Brain microvascular endothelial cell (primary cell): ENCODE measurements at places on chromosomes 3 and 15.

- DNase-seq = no peak
Measured at GRCh38 chr15:88647351-88648105, 8.7 kb downstream of the ISG20 start.

GRCh38 chr3:27680517-27681246 is 41.4 kb downstream of the EOMES start:
- DNase-seq = peak; percentile 14

GRCh38 chr3:141000686-141001085 is 50.5 kb upstream of the SPSB4 start:
- no peak for DNase-seq

- no peak for DNase-seq
Measured at GRCh38 chr15:70265466-70265978, 167.8 kb upstream of the TLE3 start.

DNA sequence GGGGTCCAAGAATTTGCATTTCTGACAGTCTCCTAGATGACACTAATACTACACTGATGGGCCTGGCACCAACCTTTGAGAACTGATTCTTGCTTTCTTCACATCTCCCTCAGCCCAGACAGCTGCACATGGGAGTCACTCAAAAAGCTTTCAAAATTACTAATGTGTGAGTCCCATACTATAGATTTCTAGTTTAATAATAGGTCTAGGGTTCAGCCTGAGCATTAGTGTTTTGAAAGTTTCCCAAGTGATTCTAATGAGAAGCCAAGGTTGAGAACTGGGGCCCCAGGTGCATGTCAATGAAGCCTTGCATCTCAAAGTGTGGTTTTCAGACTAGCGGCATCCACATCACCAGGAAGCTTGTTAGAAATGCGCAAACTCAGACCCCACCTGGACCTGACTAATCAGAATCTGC is 159.9 kb upstream of the CMC1 start:
- DNase-seq = no peak

- DNase-seq = peak; percentile 79
Measured at GRCh38 chr3:122533931-122534334, 19.2 kb upstream of the KPNA1 start.

- DNase-seq = peak; percentile 74
Measured at GRCh38 chr3:132593947-132594323, 3.1 kb upstream of the ACKR4 start.

- no peak for DNase-seq
Measured at GRCh38 chr15:90000186-90001001, 730 bp upstream of the ZNF710 start.

- peak; percentile 56 for DNase-seq
Measured at GRCh38 chr15:36682101-36682500, 102.7 kb downstream of the CDIN1 start.

GRCh38 chr3:19436746-19437145 is 288.4 kb downstream of the KCNH8 start:
- DNase-seq = no peak

GRCh38 chr3:115660646-115661337 is 37.5 kb downstream of the GAP43 start:
- DNase-seq = no peak

GRCh38 chr3:172034786-172035685 is 4.3 kb upstream of the FNDC3B start:
- no peak for DNase-seq

GRCh38 chr3:186057594-186057993 is 51.3 kb downstream of the ETV5 start:
- peak; percentile 62 for DNase-seq

- no peak for DNase-seq
Measured at GRCh38 chr15:67825881-67826716, 790 bp downstream of the SKOR1 start.

DNA sequence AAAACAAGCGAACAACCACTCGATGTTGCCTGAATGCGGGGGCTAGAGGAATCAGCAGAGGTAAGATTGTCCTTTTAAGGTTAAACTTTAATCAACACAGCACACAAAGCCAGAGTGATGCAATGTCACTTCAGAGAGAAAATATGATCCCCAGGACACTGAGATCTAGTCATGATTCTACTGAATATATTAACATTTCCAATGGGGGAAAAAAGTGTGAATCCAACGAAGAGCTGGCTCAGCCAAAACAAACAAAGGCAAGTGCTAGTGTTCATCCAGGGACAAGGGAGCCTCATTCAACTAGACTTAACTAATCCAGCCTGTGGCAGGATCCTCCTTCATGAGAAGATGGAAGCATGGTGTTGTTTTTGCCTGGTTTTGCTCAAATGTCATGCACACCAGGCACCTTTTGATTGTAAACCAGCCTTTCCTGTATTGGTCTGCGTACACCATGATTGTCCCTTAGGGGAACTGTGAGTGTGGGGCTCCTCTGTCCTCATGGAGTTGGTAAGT is 35.8 kb downstream of the SCG5 start:
- DNase-seq = no peak

DNA sequence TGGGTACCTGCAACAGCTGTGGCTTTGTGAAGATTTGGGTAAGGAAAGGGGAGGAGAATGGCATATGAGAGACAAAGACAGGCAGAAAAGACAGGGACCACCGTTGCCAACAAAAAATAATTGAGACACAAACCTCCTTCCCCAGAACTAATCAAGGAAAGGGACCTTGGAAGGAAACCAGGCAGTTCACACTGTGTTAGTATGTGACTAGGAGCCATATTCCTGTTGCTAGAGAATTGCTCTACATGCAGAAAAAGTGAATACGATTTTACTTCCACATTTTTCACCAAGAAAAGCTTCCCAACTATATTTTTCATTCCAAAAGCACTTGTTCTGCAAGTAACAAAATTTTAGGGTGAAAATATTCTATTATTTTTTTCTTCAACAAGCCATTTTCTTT is 393.7 kb upstream of the ADAMTS9 start:
- DNase-seq = no peak

- peak; percentile 4 for DNase-seq
Measured at GRCh38 chr15:59741274-59741906, 52.3 kb upstream of the BNIP2 start.

DNA sequence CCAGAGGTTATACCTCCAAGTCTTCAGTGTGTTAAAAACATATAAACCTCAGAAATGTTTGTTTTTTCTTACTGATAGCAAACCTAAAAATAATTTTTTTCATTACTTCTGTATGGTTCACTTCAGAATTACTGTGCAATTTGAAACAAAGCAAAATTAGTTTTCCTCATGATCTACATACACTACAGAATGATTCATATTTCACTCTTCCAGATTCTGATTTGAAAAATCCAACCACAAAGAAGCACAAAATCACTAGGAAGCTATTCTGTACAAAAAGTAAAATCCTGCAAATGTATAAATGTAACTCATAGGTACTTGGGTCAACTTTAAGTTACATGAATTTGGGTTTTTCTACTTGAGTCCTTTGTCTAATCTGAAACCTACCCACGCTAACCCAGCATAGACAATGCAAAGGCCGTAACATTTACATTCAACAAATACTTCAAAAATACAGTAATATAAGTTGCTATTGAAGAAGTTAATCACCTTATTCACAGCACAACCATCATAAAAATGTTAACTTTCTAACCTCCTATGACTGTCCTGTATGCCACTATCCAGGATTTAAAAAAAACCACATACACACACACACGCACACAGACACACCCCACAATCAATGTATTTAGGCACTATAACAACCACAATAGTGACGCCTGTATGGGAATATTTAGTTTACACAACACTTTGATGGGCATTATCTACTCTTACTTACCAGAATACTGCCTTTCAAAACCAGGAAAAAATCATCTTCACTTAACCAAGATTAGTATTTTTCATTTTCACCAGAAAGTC is 11.5 kb downstream of the ATP13A3 start:
- no peak for DNase-seq

DNA sequence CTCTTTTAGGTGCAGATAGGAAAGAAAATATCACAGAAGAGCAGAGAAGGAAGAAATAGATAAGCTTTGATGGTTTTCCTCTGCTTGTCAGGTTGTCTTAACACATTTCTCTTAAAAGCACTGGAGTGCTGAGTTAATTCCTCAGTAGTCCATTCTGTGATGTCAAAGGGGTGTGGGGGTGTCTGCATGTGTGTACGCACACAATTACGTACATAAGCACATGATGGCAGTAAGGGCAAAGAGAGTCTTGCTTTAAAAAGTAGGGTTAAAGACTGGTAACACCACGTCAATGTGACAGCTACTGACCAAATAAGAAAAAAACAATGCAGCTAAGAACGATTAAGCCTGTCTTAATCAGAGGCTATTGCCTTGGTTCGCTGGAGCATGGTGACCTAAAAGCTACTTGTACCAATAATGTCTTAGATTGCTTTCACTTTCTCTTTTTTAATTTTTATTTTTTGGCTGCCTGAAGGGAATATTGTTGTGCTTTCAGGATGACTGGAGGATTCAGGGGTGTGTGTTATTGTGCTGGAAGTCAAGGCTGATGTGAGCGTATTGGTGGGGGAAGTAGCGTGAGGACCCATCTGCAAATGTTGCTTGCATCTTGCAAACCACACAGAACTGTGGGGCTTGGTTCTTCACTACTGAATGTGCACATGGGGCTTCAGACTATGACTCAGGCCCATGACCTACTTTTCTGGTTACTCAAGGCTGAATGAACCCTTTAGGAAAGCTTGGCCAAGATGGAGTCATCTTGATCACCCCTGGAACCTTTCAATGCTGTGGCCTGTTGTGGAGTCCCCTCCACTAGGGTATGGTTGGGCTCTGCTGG is 417.8 kb upstream of the TPM1 start:
- DNase-seq = peak; percentile 42

GRCh38 chr3:67863869-67864268 is 209.5 kb upstream of the SUCLG2 start:
- DNase-seq = peak; percentile 4

DNA sequence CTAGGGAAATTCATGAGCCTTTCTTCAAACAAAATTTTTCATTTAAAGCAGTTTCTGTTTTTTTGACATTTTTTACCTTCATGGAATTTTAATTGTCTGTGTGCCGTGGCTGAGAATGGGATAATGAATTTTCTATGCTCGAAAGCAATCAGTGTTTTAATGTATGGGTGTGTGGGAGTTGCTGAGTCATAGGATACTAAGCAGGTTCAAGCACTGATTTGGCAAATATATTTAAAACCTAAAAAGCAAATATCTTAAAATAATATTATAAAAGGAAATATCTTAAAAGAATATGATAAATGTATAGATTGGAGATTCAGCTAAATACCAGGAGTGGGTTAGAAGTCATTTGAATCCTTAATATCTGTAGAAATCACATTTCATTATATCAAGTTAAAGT is 173.6 kb upstream of the LRRFIP2 start:
- DNase-seq = no peak

DNA sequence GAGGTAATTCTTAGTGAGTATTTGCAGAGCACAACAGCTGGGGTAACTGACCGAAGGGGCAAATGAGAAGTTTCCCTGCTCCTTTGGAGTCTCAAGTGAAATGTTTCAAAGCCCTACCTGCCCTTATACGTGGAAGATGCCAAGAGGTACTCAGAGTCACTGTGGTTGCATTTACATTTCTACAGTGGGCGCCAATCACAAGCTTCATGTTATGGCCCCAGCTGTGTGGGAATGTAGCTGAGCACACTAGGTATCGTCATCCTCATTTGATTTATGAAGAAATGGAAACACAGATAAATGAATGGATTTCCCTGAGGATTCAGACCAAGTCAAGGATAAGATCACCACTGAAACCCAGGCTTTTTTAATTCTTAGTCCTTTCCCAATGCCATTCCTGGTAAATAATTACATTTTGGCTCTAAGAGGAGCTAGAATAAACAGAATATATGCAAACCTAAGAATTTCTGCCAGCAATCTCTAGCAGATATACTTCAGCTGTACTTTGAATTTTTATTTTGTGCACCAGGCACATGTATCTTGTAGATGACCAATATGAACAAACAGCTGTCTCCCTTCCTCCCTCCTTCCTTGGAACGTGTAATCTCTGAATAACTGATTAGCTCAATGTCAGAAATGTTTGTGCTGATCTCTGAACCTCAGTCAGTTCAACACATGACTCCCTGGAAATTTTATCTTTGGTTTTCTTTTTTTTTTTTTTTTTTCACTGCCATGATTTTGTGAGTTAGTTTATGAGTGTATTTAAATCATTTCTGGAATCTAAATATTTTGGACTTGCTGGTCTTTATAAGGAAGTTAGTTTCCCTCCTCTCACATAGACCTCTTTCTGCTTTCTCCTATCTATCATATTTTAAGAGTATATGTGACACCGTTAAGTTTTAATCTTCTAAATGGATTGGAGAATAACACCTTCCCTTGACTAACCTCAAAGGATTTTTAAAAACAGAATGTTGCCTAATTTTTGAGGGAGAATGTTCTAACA is 69.2 kb downstream of the MAP2K5 start:
- no peak for DNase-seq

DNA sequence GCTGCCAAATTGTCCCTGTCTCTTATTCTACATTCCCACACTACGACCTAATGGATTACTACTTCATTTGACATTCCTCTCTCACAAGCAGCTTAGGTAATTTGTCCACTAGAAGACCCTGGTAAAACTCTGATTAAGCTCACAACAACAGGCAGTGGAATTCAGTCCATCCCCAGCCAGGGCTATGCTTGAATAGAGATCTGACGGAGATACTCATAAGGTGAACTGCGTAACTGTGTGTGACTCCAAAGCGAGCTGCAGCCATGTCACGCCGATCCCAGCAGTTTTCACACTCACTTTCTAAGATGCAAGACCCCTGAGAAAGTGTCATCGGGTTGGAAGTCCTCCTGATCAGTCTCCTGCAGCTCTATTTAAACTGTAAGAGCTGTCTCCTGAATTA is 25.7 kb upstream of the ROBO2 start:
- DNase-seq = no peak

DNA sequence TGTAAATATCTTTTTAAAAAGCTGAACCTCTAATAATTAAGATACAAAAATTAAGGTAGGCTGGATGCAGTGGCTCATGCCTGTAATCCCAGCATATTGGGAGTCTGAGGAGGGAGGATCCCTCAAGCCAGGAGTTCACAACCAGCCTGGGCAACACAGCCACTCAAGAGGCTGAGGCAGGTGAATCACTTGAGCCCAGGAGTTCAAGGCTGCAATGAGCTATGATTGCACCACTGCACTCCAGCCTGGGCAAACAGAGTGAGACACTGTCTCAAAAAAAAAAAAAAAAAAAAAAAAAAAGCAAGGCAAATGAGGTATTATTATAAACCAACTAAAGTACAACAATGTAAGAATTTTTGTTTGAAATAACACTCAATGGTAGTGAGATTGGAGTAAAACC is 47.6 kb downstream of the EFHB start:
- DNase-seq = no peak

DNA sequence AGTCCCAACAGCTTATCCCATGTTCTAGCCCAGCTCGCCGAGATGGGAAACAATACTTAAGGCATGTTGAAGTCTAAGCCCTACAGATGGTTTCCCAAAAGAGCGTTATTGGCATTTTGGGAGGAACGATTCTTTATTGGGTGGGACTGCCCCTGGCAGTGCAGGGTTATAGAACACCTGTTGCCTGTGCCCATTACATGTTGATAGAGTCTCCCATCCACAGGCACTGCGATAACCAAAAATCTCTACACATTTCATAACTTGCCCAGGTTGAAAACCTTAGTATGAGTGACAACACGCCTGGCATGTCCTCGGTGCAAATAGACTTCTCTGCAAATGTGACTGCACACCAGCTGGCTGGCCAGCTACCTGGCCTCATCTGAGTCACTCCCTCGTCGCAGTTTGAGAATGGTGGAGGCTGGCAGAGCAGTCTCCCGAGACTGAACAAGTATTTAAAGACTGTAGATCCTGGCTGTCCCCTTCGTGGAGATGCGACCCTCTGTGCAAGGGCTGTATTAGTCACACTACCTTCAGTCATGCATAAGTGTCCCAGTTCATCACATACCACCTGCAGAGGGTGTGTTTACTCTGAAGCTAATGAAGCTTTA is 18.7 kb downstream of the ZNF80 start:
- no peak for DNase-seq

- no peak for DNase-seq
Measured at GRCh38 chr3:14137004-14137403, 12.2 kb downstream of the TMEM43 start.
